ENCODE measurements at places on chromosomes 12 and 14.

DNA sequence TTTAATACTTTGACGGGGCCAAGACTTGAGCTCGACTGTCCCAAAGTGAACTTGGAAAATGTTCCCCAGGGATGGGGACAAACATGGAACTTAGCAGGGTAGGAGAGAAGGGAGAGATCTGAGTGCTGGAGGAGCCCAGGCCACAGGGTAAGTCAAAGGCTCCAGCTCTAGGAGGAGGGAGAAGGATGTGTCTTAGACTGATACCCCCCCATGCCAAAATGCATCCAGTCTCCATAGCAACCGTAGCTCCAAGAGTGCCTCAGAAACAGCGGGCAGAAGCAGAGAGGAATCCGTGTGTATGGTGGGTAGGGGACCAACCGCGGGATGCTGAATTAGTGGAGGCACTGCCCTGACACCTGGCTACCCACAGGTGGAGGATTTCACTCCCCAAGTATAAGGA, 845 bp upstream of the AGAP2 start:
- no peak for DNase-seq

DNA sequence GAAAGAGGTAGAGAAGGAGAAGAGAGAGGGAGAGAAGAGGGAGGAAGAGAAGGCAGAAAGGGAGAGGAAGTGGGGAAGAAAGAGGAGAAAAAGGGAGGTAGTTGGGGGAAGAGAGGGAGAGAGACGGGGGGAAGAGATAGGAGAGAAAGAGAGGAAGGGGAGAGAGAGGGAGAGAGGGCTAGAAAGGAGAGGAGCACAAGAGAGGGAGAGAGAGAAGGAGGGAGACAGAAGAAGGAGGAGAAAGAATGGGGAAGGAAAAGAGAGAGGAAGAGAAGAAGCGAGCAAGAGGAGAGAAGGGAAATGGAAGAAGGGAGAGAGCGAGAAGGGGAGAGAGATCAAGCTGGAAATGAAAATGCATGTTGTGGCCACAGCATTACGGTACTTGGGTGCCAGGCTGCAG, 1368.4 kb upstream of the TMEM132C start:
- no peak for DNase-seq

GRCh38 chr12:98149270-98149669, 366.1 kb upstream of the TMPO start:
- DNase-seq = no peak

DNA sequence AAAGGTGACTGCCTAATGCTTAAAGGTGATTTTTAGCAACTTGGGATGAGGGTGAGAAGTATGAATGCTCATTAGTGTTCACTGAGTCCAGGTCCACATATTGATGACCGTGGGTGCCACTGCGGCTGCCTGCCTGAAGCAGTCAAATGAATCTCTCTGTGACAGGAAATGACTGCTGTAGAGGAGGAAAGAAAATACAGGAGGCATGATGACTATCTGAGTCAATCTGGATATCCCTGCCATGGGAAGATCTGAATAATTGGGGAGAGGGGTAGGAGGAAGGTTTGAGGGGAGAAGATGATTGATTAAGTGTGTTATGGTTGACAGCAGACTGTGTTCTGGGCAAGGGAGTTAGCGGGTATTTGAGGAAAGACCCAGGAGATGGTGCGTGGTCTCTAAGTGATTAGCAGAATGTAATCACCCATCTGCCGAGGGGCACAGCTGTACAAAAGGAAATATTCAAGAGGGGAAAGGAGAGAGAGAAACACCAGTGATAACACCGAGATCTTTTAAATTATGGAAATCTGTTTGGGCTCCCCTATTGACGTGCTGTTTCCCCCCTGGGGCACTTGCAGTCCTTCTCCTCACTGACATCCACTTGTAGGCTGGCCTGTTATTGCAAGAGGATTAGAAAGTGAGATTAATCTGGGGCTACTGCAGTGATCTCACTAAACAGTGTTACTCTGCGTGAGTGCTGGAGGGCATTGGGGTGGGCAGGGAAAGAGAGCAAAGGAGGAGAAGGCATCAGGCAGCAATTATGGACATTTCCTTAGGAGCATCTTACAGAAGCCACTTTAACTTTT, 97.7 kb downstream of the AKAP6 start:
- DNase-seq = no peak

GRCh38 chr12:19683178-19683927, 244.1 kb downstream of the AEBP2 start:
- no peak for DNase-seq

- peak; percentile 98 for DNase-seq
Observed at GRCh38 chr12:52662093-52662917, 10.3 kb upstream of the KRT2 start.

DNA sequence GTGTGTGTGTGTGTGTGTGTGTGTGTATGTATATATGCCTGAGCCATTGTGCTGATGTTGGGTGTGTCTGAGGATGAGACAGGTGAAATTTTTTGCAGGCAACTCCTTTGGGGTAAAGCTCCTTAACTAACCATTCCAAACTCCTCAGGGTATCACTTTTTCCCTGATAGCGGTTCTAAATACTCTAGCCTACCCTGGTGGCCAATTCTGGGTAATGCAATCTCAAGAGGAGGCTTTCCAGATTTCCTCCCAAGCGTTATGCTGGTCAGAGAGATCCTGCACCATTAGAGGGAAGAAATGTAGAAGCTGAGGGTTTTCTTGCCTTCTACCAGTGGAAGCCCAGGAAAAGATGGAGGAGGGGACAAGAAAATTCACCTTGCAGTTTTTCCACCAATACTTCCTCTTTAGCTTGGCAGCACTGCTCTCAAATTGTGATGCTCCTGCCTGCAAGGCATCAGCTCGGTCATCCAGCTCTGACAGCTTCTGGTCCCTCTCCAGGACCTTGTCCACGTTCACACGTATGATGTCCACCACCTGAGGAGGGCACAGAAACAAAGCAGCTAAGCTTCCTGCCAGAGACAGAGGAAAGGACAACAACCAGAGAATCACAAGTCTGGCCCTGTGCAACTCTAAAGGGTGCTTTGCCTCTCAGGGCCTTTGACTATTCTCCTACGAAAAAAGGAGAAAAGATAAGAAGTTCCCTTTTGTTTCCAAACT, 4.9 kb downstream of the VAMP1 start:
- DNase-seq = peak; percentile 81

DNA sequence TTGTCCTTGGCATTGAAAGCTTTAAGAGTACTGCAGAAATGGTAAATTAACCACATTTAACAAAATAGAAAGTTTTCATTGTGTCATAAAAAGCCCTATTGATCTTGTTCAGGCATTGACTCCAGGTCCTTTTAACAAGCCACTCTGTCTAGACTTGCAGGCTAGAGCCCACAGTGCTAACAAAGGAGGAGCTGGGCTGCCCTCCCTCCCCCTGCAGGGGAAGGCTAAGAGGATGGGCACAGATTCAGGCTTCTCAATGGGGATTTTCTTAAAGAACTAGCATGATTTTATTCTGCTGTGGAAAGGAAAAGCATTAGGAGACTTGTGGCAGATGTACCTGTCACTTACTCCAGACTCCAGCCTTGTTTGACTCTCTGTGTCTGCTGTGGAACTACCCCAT, 463.6 kb downstream of the NRXN3 start:
- DNase-seq = no peak

DNA sequence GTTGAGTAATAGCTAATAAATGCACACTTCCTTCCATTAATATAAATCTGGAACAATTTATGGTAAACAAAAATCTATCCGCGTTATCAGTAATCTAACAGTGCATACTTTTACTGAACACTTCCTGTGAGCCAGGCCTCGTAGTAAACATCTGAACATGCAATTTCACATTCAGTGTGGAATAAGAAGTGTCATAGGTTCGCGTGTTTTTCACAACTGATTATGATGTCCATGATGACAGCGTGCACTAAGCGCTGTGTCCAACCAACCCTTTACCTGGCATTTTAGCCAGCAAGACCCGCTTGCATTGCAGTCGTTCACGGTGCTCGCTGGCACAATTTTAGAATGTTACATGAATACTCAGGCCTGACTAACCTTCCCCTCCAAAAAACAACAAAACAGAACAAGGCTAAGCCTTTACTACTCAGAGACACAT, 2.1 kb downstream of the PNMA1 start:
- DNase-seq = no peak

DNA sequence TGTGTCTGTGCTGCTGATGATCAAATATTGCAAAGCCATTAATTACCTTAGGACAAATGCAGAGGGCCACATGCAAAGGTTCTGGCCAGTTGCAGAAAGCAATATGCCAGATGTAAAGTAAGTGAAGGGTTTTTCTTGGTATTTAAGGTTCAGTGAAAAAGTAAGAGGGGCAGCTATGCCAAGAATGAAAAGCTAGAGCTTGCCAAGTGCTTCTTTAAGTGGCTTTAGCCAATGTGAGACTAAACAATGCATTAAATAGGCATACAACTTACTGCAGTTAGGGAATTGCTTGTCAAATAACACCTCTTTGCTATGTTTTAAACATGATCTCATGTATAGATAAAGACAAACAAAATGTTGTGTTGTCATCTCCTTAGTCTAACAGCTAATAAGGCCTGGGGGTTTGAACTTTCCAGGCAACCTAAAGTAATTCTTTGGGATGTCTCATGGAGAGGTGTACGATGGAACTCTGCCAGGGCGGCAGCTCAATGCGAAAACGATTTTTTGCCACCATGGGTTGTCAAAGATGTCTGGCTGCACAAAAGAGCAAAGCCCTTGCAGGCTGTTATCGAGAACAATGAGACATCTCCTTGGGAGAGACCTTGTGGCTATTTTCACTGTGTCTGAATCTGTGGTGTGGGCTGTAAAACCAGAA, 12.0 kb downstream of the IGF1 start:
- no peak for DNase-seq

GRCh38 chr14:69064596-69064995, 85.5 kb upstream of the ACTN1 start:
- no peak for DNase-seq

DNA sequence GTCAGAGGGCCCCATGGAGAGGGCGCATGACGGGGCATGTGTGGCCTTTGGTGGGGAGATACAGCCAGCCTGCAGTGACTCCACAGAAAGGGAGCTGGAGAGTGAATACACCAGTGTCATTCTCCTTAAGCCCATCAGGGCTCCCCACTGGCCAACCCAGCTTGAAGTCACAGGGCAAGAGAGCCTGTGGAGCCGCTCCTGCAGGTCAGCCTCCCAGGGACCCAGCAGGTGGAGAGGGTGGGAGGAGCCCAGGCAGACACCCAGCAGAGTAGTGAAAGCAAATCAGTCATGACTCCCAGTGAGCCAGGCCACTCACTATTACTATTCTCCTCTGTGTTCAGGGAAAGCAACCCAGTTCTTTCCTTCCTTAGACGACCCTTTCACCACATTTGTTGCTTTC, 110.0 kb upstream of the CPM start:
- DNase-seq = no peak

DNA sequence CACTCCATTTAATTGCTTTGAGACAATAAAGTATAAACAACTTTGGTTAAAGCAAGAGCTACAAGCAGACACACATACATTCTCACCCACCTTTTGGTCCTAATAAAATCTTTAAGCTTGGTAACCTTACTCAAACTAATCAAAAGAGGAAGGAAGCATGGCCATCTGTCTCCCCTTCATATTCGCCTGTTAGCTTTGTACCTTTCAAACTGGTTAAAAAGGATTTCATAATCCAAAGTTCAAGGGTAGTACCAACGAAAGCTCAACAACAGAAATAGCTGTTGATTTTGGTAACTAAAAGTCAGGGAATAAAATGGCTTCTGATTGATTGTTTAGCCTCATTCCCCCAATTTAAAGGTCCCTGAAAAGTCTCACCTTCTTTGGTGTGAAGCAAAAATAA, 456.9 kb downstream of the BCAT1 start:
- no peak for DNase-seq

DNA sequence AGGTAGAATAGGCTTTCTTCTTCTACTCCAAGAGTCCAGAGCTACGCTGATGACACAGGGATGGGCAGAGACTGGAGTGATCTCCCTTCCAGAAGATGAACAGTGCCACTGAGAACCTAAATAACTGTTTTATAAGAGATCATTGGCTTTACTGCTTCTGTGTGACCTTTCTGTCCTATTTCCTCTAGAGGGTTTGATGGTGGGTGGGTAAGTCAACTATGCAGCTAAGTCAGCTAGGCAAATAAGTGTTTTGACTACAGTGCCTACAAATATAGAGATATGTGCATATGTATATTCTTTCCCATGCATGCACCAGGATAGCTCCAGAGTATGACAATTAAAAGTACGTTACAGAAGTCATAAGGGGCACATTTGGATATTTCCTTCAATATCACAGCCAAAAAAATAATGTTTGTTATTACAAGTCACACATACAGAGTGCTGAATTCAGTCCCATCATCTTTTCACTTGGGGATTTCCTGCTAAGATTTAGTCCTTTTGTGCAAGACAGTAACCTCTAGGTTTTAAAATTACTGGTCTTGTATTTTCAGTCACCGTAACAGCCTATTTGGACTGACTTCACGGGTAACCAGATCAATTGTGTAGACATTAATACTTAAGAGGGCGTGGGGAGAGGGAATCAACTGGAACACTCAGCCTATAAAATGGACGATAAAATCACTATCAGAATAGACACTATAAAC, 412.6 kb upstream of the SOX5 start:
- no peak for DNase-seq

- DNase-seq = no peak
Observed at GRCh38 chr12:120094485-120094884, 22.1 kb downstream of the RAB35 start.

- peak; percentile 94 for DNase-seq
Observed at GRCh38 chr12:109461049-109461845, 15.9 kb downstream of the KCTD10 start.

DNA sequence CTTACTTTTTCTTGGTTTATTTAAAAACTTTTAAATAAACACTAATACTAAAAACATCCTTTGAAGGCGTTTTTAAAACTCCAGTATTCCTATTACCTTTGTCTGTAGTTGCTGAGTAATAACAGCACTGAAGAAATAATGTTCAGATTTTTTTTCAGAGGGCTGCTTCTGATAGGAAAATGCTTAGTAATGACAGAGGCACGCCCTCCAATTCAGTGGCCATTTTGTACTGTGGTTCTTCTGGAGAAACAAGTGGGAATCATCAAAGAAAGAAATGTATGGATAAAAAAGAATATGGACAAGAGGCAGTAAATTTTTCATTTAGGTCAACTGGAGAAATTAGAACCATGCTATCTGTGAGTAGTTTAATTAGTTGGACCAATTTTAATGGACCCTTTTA, 13.6 kb downstream of the VEZT start:
- peak; percentile 72 for DNase-seq

GRCh38 chr14:104328607-104329006, 190.2 kb downstream of the KIF26A start:
- DNase-seq = no peak

- no peak for DNase-seq
Observed at GRCh38 chr14:44613061-44613712, 106.1 kb upstream of the FSCB start.

DNA sequence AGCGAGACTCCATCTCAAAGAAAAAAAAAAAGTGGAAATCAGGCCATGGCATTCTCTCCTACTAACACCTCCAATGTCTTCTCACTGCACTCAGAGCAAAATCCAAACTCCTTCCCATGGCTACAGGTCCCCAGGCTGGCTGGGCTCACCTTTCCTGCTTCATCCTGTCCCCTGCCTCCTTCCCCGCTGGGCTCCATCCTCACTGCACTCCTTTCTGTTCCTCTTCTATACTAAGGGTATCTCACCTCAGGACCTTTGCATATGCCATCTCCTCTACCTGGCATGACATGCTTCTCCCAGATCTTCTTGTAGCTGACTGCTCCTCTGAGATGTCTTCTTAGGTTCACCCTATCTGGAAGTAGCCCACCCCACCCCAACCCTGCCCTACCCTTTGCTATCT, 111.1 kb downstream of the DPF3 start:
- no peak for DNase-seq

Measured in OCI-M1 (cell line).